Stimulated activated CD8-positive, alpha-beta memory T cell treated with anti-CD3 and anti-CD28 coated beads, Interleukin-4, amount 100 ng/mL, for 48 hours (primary cell): ENCODE measurements at places on chromosomes 1 and 21.
A peak's percentile ranks its signal among the peaks of the same experiment; 100 is the strongest.

DNA sequence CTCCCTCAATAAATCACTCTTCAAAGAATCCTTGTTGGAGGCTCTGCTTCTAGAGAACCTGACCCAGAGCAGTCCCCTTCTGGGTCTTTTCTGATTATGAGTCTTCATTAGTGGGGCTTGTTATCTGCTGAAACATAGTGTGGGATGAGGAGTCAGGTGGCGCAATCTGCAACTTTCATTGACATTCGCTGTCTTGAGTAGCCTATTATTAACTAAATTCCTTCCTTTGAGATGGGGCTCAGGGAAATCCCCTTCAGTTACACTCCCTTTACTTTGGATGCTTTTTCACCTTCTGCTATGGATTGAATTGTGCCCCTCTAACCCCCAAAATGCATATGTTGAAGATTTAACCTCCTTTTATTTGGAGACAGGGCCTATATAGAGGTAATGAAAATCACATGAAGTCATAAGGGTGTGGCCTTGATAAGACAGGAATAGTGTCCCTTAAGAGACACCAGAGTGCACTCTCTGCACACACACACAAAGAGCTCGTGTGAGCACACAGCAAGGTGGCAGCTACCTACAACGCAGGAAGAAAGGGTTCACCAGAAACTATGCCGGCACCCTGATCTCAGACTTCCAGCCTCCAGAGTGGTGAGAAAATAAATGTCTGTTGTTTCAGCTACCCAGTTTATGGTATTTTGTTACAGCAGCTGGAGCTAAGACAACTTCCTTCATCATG, 19.5 kb downstream of the DIO1 start:
- DNase-seq = no peak

DNA sequence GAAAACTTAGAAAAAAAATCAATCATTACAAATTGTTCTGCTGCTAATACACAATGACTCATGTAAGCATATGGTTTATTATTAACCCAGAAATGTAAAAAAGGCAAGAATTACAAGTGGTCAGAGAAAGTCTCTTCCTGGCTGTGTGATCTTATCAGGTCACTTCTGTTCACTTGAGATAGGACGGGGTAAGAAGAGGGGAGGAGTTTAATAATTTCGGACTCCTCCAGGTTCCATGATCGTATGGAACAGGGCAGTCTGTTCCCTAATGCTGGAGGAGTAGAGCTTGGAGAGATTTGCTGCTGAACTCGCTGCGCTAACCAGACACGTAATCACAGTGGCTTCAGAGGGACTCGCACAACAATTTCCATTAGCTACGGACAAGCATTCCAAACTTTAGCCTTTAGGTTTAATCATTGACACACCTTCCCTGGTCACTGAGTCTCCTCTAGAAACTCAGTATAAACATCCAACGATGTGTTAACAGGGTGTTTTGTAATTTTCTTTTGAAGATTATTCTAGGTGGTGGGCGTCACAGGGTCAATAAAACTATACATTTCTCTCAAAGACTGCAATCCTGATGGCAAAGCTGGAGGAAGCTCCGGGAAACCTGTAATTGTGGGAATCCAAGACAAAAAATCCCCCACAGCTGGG, 1.3 kb downstream of the CRYZ start:
- DNase-seq = no peak

GRCh38 chr1:178819123-178819522, 51.8 kb downstream of the ANGPTL1 start:
- DNase-seq = no peak

DNA sequence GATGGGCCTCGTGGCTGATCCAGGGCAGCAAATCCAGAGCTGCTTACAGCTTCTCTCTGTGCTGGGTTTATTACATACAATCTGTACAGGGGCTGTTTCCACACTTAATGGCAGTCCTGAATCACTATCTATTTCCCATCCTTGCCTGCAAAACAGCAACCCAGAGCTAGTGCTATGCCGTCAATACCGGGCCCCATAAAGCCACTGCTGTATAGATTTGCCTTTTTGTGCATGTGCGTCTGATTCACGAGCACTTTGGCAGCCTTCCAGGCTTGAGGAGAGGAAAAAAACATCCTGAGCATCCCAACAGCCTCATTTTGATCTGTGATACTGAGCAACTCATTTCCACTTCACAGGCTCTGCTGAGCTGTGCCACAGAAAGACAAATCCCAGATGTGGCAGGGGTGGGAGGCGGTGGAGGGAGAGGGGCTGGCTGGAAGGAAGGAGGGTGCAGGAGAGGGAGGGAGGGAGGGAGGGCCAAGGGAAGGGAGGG, 65.2 kb upstream of the TARBP1 start:
- DNase-seq = peak; percentile 54

- no peak for DNase-seq
These were observed 139.1 kb upstream of the TIAM1 start for GRCh38 chr21:31483146-31483545.

- no peak for DNase-seq
These were observed 43.7 kb downstream of the OSBPL9 start for GRCh38 chr1:51660580-51660979.

GRCh38 chr1:198374288-198374687, 166.2 kb downstream of the ATP6V1G3 start:
- DNase-seq = no peak

DNA sequence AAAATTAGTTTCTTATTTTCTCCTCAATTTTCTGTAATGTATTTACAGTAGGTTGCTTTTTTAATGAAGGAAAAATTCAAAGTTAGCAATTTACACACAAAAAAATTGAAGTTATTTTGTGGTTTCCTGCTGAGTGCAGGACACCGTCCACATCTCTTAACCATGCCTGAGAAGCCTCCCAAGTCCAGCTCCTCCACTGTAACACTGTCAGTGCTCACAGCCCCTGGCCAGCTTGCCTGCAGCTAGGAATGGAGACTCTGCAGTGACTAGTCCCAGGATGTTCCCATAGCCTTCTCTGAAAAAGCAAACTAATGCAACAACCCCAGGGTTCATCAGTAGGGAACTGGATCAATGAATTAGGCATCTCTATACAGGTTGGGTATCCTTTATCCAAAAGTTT, 3.5 kb downstream of the A3GALT2 start:
- no peak for DNase-seq

DNA sequence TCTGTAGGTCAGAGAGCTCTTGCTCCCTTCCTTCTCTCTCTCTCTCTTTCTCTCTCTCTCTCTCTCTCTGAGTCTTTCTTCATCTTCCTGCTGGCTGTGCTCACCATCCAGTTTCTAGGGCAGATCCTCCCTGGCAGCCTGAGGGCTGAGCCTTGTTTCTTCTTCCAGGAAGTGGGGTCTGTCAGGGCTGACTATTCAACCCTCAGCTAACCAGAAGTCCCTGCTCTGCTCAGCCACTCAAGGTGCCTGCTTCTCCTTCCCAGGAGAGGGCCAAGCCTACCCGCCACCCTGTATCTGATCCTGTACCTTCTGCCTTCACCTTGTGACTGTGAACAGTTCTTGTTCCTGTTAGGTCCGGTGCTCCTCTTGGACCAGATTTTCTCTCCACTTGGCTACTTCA, 107.6 kb upstream of the ETV3 start:
- DNase-seq = no peak

GRCh38 chr1:207807690-207808321, 56.0 kb downstream of the CD46 start:
- DNase-seq = no peak

DNA sequence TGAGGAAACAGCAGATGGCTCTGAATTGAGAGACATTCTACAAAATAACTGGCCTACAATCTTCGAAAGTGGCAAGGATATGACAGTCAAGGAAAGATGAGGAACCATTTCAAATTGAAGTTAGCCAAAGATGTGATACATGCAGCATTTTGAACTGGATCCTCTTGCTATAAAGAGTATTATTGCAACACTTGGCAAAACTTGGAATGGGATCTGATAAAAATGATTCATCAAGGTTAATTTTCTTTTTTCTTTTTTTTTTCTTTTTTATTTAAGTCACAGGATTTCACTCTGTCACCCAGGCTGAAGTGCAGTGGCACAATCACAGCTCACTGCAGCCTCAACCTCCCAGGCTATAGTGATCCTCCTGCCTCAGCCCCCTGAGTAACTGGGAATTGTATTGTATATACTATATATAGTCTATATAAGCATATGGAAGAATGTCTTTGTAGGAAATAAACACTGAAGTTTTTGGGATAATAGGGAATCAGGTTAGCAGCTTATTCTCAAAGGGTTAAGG, 49.8 kb upstream of the GJA8 start:
- DNase-seq = no peak

- DNase-seq = no peak
These were observed 31.5 kb upstream of the GNPAT start for GRCh38 chr1:231209531-231209930.

DNA sequence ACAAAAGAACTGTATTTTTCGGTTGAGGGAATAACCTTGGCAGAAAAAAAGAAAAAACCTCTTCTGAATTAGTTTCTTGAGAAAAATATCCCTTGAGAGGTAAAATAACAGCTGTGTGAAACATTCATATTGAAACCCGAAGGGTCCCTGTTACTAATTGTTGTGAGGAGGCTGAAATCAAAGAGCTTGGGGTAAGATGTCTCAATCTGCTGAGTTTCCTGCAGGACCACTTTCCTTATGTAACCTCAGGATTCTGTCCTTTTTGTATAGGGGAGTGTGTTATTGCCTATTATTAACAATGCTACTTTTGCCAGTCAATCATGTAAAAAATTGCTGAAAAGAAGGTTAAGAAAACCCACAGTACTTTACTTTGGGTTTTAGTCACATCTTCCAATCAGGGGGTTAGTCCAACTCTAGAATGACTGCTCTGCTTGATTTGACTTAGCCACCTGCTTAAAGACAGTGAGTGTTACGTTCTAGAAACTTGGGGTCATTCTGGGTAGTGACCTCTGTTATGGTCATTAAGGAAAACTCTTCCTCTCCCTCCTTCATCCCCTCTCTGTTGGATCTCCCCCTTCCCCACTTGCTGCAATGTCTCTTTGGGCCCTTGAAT, 138.8 kb downstream of the GIPC2 start:
- DNase-seq = no peak

- DNase-seq = no peak
These were observed 13.7 kb upstream of the RHEX start for GRCh38 chr1:206039046-206039973.

DNA sequence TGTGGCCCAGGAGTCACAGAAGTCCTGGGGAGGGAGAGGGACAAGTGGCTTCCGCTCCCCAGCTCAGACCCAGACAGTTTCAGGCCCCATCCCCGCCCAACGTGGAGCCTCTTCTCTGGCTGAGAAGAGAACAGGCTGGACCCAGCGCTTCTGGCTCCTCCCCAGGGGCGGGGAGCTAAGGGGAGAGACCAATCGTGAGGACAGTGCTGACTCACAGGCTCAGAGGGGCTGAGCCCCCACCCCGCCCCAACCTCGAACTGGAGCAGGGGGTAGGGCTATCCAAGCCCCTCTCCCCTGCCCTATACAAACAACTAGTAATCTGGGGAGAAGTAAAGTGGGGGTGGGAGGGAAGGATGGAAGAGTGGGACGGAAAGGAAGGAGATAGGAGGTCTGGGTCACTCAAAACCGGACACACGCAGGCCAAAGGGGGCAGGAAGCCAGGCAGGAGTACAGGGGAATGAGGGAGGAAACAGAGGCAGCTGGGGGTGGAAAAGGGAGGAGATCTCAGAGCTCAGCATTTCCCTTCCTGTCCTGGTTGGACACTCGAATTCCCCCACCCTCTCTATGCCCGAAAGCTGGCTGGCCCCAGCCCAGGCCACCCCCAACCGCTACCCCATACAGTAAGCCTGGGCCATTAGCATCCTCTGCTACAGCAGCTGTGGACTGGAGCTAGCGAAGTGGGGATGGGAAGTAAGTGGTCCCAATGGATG, at the start of gene SHC1:
TSS of gene SHC1 (minus strand) at position 117 of the 710 bp plus-strand sequence. CDS start 221 bp downstream, outside the sequence.
- peak; percentile 70 for DNase-seq

DNA sequence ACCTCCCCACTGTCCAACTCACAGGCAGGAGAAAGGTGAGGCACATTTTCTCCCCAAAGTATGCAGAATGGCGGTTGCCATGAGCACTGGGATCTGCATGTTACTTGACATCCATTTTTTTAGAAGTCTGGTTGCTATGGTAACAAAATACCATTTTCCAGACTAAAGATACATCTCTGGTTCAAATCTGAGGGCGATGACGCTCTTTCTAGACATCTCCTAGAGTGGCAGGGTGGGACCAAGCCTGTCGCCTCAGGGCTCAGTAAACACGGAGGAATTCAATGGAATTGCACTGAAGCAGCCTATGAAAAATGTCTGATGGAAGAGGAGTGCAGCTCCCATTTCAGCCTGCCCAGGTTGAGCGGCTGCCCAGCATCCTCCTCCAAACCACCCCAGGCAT, 21.5 kb upstream of the FAM43B start:
- DNase-seq = no peak

GRCh38 chr1:66642992-66643391, 109.0 kb downstream of the SGIP1 start:
- DNase-seq = no peak

DNA sequence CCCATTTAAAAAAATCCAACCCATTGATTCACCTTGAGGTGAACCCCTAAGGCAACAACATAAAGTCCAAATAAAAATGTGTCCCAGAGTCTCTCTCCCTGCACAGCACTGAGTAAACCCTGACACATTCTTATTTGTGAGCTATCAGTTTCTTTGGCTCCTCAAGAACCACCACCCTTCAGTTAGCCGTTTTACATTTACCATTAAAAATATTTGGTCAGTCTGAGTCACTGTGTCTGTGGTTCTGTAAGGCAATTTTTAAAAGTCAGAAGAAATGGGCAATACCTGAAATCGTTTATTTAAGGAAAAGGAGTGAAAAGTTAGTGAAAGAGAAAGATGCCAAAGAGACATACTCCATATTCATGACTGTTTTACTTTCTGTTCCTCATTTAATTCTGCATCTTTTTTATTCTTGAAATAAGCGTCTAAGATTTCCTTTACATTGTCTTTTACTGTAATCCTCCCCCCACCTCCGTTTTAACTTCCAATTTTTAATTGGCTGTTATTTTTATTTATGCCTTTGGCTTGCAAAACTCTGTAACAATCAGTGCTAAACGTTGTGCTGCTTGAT, 91.7 kb upstream of the IVNS1ABP start:
- no peak for DNase-seq

DNA sequence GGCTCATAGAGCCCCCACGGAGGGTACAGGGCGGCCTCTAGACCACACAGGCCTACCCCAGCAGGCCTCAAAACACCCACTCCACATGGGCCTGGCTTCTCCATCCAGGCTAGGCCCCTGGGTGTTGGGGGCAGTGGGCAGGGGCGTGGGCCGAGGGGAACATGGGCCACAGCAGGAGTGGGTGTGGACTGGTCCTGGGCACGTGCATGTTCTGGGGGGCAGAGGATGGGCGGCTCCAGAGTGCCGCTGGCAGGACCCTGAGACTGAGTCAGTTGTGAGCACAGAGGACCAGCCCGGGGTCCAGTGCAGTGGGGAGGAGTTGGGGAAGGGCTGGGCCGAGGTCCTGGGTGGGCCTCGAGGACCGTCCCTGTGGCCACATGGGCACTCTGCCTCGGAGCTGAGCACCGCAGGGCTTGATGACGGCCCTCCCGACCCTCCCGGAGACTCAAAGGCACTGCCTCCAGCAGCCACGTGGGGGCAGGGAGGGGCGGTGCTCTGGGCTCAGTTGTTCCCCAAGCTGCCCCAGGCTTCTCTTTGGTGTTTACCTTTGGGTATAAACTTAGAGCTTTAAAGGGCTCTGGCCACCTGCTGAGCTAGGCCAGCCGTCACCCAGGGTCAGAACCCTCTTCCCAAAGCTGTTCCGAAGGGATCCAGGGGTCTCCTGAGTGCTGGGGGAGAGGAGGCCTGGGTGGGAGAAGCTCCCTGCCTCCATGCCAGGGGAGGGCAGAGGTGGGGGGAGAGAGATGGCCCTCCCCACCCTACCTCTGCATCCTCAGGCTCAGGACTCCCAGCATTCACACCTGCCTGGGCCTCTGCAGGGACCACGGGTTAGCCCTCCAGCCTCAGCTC, 79.9 kb downstream of the MORN1 start:
- DNase-seq = peak; percentile 77
